ENCODE measurements at places on chromosomes 6 and 20.

DNA sequence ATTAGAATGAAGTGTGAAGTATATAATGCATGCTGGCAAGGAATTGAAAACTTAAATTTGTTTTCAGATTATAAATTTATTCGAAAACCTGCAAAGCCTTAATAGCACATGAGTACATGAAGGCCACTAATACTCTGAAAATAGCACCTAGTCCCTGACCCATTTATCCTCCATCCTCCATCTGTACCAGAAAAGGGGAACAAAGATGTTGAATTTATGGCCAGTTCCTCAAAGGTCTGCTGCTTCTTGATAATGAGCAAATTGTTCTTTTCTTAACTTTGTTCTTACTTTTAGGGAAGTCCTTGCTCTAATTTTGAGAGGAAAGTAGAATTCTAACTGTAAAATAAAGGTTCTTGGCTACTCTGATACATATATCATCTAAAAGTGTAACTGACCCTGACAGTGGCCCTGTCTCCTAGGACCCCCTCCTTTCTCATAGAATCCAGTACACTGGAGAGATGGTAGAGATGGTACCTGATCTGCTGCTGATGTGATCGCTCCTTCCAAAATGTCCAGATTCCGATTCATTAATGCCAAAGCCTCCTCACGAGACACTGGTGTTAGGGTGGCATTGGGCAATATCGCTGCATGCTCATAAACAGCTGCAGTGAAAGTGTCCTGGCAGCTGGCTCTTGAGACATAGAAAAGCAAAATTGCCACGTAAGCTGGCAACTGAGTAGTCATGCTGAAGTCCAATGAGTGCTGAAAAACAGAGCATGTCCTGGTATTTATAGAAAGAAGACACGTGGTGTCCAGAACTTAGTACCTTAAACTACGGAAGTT, at the start of gene VNN1:
TSS of gene VNN1 (minus strand) at position 704 of the 783 bp plus-strand sequence. CDS start at position 684, 20 bp downstream.
- DNase-seq, result no peak

- no peak for DNase-seq
Measured at GRCh38 chr6:43758617-43759050, 11.4 kb upstream of the VEGFA start.

GRCh38 chr6:129753422-129753821, 43.4 kb upstream of the ARHGAP18 start:
- DNase-seq, result no peak

GRCh38 chr6:30747300-30747687, 2.9 kb upstream of the IER3 start:
- DNase-seq, result no peak

DNA sequence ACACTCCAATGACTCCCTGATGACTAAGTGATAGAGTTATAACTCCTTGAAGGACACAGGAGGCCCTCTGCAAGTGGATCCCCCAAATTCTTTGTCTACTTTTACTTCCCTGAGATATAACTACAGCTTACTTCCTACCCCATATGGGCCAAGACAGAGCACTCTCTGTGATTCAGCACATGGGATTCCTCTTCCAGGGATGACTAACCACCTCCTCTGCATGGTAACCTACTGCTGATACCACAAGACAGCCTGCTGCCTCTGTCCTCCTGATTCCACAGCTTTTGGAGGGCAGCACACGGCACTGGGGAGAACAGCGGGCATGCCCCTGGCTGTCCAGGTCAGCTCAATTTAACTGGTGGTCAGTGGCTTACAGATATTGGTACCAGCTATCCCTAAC, 675.7 kb upstream of the AGPAT4 start:
- DNase-seq, result no peak

All from GM12892 (cell line).